ENCODE measurements at places on chromosomes 7 and 10.

- no peak for DNase-seq
These were observed 22.2 kb downstream of the AZGP1 start for GRCh38 chr7:99953649-99954048.

DNA sequence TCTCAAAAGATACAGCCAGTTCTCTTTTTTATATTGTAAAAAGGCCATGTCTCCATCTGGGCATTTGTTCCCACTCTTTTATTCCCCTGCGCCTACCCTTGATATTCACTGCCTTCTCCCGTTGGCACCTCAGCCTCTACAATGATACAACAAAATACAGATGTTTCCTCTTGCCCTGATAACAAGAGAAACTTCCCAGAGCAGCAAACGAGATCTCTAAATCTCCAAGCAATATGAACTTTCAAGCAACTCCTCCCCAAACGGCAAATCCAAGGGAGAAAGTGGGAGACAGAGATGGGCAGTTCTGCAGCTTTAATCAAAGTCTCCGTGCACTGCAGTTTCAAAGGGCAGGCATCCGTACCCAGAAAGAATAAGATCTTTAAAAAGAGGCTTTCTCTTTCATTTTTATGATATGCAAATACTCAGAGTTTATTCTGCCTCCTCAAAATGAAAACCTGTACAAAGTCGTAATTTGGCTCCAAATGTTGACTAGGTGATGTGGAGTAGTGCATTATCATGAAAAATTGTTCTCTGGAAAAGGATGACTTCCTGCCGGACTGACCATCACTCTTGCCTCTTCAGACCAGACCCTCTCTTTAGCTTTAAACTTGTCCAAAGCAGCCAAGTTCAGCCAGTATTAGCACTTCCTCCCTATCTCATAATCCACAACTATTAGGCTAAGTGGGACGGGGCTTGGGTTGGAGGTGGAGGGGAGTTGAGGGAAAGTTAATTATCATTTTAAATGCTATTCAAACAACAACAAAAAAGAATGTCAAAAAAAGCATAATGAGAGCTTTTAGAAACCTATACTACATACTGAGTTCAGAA is 682 bp downstream of the HGF start:
- no peak for DNase-seq

DNA sequence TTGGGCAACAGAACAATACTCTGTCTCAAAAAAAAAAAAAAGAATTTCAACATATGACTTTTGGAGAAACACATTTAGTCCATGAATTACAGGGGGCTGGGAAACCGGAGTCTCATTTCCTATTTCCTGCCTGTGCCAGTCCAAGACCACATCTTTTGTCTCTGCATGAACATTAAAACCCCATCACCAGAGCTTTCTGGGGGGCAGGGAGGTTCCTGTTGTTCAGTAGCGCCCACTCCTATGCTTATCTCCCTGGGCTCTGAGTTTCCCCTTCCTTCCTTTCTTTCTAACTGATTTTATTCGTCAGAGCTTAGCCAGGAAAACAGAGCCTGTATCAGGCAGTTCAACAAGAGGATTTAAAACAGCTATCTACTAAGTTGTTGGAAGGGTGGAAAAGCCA is 119.3 kb downstream of the CALN1 start:
- no peak for DNase-seq

- DNase-seq = no peak
These were observed 112.6 kb upstream of the ADAM12 start for GRCh38 chr10:126500866-126501265.

DNA sequence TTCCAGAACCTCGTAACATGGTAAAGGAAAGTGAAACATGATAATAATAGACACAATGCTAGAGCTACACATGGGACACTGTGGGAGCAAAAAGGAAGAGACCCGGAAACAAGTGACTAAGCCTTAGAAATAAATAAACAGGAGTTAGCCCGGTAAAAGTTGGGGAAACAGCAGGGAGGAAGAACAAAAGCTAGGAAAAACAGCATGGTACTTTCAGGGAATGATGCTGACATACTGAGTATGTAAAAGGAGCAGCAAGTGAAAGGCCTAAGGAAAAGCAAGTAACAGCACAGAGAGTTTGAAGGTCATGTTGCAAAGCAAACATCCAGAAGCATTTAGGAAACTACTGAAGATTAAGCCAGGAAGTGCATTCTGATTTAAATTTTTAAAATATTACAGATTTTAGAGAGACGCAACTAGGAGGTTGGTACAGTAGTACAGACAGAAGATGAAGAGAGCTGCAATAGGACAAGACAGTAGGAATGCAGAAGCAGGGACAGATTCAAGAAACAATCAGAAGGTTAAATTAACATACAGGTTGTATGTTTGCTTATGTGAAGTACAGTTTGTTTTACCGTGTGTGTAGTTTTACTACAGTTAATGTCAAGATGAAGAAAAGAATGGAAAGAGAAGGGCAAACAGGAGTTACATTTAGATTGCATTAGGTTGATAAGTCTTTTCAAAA is 63.7 kb downstream of the ARHGAP12 start:
- no peak for DNase-seq

DNA sequence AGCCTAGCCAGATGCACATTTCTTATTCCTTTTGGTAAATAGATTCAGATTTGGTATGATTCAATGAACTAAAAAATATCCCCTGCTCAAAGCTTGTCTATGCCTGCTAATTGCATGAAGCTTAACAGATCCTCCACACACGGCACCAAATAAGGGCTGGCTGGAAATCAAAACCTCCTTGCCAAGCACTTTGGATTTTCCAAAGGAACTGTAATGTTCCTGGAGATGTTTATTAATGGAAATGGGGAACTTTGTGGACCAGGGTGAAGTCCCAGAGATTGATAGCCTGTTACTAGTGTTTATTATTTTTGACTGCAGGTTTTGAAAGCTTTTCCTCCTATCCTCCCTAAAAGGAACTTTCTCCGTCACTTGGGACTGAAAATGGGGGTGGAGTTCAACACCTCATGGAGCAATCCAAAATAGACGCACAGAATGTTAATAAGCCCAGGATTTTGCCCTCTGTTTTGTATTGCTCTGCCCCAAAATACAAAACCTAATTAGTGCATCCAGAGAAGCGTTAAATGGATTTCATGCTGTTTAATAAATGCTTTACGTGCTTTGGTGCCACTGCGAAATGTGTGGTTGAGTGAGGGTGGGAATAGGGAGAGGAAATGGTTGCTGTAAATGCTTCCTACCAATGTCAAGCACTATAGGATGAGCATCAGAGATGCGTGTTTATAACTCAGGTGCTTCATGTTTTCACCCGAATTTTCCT is 1027.7 kb downstream of the LRMDA start:
- no peak for DNase-seq
